Activated CD4-positive, alpha-beta T cell treated with anti-CD3 and anti-CD28 coated beads, Interleukin-2, amount 10 ng/mL, durations not matched to agents 24 days and 14 days (primary cell): ENCODE measurements at places on chromosomes 3 and 15. TPM values are rescaled to one million over a fixed set of nuclear protein-coding genes. Genes with fewer than 3 reads are reported as not detected.

DNA sequence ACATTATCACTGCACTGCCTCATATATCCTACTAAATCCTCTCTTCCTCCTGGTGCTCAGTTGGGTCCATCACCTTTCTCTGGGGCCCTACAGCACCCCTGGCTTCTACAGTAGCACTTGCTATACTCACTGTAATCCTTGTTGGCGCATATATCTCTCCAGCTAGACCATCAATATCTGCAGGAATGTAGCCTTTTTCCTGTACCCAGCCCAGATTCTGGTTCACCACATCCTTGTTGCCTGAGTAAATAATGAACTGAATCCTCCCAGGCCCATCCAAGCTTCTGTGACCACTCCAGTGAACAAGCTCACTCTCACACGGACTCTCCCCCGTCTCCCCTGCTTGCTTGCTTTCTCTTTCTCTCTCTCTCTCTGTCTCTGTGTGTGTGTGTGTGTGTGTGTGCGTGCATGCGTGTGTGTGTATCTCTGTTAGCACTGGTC, 62.5 kb upstream of the LIPC start:
- no peaks in the 10 kb centered on the region for H3K27me3 ChIP-seq
- peak overlapping the region; percentile 74 for H3K27ac ChIP-seq
- peak; percentile 90 for DNase-seq
- H3K4me3 ChIP-seq: peak overlapping the region; percentile 73
- peaks cover 14% of the 10 kb centered on the region for H3K4me1 ChIP-seq

GRCh38 chr3:52684184-52684583, 1.5 kb downstream of the PBRM1 start:
- DNase-seq: no peak
- peaks cover 60% of the 10 kb centered on the region for H3K36me3 ChIP-seq
- H3K27ac ChIP-seq: peak overlapping the region; percentile 85
- H3K4me3 ChIP-seq: peak overlapping the region; percentile 96
- peaks cover 61% of the 10 kb centered on the region for H3K4me1 ChIP-seq

CLSTN2 gene
- total RNA-seq: not detected in 2 replicates

WNT7A gene
- 0.05 TPM in 1 of 2 replicates, not detected in the other for total RNA-seq
